ENCODE measurements at places on chromosomes 11 and 22.
A peak's percentile ranks its signal among the peaks of the same experiment; 100 is the strongest.

DNA sequence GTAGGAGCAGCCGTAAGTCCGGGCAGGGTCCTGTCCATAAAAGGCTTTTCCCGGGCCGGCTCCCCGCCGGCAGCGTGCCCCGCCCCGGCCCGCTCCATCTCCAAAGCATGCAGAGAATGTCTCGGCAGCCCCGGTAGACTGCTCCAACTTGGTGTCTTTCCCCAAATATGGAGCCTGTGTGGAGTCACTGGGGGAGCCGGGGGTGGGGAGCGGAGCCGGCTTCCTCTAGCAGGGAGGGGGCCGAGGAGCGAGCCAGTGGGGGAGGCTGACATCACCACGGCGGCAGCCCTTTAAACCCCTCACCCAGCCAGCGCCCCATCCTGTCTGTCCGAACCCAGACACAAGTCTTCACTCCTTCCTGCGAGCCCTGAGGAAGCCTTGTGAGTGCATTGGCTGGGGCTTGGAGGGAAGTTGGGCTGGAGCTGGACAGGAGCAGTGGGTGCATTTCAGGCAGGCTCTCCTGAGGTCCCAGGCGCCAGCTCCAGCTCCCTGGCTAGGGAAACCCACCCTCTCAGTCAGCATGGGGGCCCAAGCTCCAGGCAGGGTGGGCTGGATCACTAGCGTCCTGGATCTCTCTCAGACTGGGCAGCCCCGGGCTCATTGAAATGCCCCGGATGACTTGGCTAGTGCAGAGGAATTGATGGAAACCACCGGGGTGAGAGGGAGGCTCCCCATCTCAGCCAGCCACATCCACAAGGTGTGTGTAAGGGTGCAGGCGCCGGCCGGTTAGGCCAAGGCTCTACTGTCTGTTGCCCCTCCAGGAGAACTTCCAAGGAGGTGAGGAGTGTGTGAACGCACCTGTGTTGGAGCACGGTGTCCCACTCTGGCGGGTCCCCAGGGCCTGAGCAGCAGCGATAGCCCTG is at the start of gene TAGLN:
TSS of gene TAGLN (plus strand) at position 318 of the 863 bp plus-strand sequence. CDS start 3,644 bp downstream, outside the sequence.
- peak; percentile 99 for DNase-seq

DNA sequence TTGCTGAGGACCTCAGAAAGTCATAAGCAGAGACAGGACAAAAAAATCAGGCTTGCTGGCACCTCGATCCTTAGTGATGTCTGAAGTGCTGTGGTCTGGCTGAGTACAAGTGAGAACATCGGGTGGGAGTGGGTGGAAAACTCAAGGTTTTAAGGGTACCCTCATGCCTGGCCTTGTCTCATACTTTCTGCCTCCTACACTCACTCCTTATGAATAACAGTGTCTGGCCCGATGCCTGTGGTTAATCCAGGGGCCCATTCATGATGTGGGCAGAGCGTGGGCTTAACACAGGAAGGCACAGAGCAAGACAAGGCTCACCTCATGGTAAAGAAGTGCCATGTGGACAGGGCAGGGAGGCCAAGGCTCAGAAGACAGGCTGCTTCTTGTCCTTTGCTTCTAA is 11.0 kb upstream of the UCP3 start:
- no peak for DNase-seq

- DNase-seq: no peak
Observed at GRCh38 chr11:34558211-34558610, 44.6 kb upstream of the ELF5 start.

DNA sequence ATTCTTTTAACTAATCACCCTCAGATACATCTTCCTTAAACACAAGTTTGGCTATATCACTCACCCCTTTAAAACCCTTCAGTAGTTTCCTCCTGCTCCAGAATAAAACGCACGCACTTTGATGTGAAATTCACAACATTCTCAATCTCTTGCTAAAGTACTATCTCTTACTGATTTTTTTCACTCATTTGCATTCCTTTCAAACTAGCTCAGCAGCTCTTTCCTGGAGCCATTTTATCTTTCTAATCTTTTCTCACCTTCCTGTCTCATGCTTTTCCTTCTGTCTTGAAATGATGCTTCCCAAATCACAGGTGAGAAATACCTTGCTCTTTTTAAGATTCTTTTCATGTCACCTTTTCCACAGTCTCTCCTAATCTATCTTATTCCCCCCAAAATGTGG is 1074.4 kb downstream of the DLG2 start:
- no peak for DNase-seq

DNA sequence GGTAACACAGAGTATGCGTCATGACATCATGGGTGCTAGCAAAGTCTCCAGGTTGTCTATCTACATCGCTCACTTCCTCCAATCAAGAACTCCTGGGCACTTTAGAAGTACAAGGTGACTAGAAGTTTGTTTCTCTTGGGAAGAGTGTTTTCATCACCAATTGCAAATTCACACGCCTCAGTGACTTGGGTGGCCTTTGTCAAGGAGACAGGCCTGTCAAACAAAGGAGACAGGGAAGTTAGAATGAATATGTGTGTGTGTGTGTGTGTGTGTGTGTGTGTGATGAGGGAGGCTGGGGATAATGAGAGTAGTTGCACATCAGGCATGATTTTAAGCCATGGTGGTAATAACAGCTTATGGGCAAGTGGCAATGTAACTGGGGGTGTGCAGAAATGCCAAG is 953.2 kb downstream of the OPCML start:
- no peak for DNase-seq

GRCh38 chr11:61194981-61195695 is 8.2 kb upstream of the PGA3 start:
- DNase-seq: no peak

DNA sequence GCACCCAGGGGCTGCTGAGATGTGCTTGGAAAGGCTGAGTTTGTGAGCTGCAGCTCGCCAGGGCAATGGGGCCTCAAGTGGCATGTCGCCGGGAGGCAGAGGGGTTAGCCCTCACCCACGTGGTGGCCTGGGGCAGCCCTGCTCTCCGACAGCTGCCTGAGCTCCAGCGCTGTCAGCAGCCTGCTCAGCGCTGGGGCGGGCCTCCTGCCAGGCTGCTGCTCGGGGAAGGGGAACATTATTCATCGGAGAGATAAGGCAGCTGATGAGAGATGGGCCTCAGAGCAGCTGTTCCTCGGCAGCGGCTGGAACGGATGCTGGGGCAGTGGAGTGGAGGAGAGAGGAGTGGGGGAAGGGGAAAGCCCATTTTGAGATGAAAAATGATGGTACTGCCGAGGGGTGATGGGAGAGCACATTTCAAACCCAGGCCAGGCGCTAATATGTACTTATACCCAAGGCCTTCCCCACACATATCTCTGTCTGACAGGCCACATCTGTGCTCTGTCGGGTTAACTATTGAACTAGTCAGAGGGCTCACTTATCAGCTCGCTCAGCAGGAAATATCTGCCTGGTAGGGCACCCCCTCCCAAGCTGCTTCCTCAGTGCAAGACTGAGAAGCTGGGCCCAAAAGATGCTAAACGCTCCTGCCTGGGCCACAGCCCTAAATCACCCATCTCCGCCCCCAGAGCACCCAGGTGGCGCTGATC is 79.5 kb downstream of the TIMP3 start:
- DNase-seq: peak; percentile 50

DNA sequence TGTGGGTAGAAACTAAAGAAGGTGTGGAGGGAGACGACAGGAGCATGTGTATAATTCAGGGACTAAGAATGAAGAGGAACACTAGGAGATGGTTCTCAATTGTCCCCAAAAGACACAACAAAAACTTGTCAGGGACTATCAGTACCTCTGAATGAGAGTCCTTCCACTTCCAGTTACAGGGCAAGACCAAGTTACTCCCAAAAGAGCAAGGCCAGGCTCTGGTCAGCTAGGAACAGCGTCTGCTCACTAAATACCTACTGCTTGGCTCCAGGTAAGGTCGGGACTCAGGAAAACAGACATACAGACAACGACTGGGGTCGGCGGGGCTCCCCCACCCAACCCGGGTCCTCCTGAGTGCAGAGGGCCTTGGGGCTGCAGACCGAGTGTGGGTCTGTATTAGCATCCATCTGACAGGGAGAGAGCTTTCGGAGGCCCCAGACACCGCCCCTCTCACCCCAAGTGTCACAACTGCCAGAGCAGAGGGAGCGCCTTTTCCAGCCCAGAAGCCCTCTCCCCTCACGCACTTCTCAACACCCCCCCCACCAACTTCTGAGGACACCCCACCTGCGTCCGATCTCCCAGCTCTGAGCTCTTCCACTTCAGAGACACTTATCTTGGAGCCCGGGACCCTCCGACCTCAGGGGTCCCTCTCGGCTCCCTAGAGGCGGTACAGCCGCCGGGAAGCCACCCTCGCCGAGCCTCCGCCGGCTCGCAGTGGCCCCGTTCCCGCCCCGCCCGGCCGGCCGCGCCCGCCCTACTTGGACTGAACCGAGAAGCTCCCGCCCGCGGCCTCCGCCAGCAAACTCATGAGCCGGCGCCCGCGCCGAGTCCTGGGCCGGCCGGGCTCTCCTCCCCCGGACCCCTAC is 522 bp downstream of the RHOG start:
- DNase-seq: peak; percentile 27

DNA sequence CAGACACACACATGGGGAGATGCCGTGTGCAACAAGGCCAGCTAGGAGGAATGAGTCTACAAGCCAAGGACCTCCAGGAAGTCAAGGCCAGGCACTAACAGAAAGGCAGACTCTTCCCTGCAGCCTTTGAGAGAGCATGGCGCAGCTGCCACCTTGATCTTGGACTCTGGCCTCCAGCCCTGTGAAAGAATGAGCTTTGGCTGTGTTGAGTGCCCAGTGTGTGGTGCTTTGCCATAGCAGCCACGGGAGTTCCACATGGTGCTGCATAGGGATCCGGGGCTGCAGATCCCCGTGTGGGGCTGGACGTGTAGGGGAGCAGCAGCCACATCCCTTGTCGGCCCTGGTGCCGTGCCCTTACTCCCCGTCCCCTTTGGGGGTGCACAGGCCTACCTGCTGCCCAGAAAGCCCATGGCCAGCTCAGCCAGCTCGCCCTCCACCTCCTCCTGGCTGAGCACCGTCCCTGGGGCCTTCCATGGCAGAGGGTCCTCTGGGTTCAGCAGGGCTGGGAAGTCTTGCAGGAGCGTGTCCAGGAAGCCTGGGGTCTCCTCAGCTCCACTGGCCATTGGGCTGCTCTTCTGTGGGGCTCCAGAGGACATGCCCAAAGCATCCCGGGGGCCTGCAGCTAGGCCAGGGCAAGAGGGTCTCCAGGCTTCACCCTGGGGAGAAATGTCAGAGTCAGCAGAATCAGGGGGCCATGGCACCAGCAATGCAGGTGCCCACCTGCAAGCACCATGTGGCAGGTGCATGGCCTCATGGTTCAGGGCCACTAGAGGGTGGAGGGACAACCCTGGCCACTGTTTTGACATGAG is 7.0 kb downstream of the PPM1F start:
- no peak for DNase-seq

DNA sequence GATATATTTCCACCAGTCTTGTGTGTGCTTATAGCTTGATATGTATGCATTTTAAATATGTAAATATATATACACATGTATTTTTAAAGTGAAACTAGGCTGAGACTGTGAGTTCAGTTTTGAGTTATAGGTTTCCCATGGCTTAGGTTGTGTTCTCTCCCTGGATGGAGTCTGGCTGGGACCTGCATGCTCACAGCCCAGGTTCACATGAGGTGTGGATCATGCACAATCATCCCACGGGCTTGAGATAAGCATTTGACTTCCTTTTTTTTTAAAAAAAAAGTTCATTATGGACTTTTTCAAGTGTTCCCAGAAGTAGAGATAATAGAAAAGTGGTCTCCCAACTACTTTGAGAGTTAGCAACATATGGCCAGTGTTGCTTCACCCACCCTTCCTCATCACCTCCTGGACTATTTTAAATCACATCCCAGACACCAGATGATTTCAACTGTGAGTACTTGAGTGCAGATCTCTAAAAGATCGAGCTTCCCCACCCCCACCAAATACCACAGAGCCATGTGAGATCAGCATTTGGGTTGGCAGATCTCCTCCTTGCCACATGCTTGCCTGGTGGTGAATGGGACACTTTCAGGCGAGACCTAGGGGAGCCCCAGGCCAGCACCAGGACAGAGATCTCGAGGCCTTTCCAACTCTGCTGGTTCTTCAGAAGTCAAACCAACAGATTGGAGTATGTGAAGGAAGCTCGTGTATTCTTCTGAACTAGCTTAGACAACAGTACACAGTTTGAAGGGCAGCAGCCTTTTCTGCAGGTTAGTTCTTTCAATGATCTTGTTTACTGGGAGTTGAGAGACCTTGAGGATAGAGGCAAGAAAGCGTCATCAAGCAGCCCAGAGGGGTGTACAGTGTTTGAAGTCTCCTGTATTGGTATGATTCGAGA is 15.9 kb downstream of the MED15 start:
- DNase-seq: no peak

DNA sequence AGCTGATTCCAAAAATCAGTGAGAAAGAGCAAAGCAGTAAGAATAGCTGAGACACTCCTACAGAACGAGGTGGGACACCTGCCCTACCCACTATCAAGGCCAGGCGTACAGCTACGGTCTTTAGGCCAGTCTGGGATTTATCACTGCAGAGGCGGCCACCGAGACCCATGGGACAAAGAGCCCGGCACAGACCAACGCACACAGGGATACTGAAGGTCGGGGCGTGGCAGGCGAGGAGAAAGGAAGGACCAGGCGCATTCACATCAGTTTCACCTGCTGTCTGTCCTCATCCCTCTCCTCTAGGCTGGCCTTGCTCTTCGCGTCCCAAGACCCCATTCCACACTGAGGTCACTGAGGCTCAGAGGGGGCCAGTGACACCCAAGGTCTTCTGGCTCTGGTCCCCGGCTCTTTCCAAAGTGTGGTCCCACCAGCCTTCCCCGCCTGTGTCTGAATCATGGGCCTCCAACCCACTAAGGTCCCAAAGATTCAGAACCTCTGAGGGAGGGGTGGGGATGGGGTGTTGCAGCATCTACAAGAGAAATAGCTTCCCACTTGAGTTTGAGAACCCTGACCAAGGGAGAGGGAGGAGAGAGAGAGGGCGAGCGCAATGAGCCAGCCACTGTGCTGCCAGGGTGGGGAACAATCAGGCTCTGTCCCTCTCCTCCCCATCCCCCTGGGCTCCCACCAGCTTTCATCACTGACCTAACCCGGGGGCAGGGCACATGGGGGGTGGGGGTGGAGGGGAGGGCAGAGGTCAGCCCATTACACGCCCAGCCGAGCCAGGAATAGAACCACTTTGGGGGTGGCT is 7.2 kb upstream of the PICK1 start:
- DNase-seq: no peak

- DNase-seq: no peak
Observed at GRCh38 chr22:44628835-44629234, 73.2 kb upstream of the PRR5 start.

DNA sequence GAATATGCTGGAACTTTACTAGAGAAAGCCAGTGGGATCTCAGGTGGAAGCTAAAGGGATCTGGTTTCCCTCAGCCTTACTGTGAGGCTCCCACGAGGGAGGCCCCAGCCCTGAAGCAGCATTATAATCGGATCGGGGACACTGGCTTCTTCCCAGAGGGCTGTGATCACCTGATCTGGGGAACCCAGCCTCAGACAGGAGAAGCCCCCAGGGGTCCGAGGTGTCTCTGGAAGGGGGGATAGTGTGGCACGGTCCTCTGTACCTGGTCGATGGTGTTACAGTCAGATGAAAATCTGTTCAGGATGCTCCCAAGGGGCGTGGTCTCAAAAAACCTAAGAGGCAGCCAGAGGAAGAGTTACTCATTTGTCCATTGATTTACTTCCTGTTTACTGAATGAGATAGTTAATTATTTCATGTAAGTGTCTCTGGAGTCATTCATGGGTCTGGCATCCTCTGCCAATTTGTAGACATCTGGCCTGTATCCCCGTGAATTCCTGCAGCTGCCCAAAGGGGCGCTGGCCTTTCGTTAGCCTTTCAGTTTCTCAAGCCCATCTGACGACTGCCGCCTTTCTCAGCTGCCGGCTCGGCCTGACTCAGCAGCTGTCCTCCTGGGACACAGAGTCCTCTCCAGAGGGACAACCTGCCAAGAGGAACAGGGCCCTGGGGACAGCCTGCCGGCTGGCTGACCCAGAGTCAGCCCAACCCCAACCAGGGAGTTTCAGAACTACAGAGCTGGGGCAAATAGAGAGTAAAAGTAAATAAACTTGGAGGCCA is 17.0 kb upstream of the KCNJ11 start:
- peak; percentile 64 for DNase-seq

All from hepatic stellate cell (primary cell).